Urothelium cell line (cell line): ENCODE measurements at places on chromosomes 1 and 21.

GRCh38 chr1:208841436-208841835 is 597.3 kb upstream of the PLXNA2 start:
- DNase-seq = no peak

- DNase-seq = no peak
Observed at GRCh38 chr1:205667909-205668643, 12.2 kb downstream of the SLC45A3 start.

- no peak for DNase-seq
Observed at GRCh38 chr1:65840683-65841082, 48.0 kb downstream of the PDE4B start.

DNA sequence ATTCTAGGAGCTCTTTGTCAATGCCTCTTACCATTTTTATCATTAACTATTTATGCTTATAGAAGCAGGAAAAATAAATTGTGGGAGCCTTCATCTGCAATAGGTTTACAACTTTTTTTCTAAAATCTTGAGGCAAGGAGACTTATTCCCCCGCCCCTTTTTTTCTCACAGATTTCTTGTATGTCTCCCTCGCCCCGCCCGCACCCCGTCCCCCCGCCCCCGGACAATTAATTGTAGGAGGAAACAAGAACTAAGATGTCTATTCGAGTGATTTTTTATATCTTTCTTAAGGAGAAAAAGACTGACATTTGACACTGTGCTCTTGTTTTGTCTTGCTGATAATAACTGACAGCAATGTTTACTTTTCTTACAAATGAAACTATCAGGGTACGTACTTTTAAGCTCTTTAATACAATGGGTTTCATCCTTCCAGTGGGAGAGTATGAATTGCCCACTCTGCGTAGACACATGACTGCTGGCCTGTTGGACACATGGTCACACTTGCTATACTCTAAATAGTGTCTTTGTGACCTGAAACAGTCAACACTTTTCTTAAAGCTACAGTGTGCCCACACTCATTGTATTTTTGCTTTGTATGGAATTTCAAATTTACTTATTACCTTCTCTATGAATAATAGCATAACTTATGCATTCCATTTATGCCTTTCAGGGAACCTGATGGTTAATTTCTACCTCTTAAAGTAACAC is 1.5 kb upstream of the IVNS1ABP start:
- no peak for DNase-seq

DNA sequence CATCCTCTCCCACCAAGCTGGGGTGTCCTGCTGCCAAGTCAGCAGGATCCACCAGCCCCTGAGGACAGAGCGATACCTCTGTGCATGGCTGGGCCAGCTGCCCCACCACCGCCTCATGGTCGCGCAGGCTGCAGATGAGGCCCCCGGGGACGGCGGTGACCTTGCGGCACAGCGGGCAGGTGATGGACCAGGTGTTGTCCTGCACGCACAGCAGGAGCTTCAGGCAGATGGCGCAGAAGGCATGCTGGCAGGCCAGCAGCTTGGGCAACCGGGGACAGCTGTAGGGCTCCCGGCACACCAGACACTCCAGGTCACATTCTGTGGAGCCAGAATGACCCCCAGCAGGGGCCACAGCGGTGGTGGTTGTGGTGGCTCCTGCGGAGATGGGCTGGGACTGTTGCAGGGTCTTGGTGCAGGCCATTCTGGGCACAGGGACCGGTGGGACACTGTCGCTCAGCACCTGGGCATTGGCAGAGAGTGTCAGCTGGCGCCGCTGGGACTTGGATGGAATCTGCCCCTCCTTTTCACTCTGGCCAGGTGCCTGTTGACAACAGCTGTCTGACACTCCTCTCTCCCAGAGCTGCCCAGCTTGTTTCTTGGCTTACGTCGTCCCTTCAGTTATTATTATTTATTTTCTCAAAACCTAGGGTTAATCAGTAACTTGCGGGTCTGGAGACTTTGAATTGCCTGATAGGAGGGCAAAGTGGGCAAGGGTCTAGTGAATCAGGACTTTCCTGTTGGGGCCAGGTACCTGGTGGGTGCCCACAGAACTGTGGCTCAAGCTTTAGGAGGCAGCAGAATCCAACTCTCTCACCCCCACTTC is at the start of gene RNF186:
Gene RNF186, minus strand, starts transcription at position 603 of the 823 bp plus-strand sequence. Its CDS starts 182 bp downstream, at position 421.
- DNase-seq = no peak

DNA sequence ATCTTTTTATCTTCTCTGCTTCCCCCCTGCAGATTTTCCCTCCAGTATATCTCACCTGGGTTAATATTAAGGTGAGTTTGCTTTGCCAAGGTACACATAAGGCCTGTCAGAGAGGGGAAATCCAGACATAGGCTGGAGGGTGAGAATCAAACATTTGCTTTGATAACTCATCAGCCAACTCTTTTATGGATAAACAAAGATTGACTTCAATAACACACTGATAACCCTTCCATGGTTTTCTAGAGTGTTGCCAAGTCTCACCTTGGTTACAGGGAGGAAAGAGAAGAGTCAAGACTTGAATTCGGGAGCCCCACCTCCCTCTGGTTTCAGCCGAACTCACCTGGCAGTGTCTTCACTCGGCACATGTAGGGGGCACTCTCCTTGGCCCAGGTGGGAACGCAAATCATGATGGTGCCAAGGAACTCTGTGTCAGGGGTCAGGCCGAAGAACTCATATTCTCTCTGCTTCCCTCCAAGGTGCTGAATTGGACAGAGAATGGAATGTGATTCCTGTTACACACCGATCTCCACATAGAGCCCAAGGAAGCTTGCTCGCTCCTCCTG is 15.1 kb downstream of the IL22RA1 start:
- no peak for DNase-seq

GRCh38 chr1:82840192-82840591 is 1039.5 kb downstream of the ADGRL2 start:
- no peak for DNase-seq

GRCh38 chr1:147480565-147480935 is 60.8 kb upstream of the BCL9 start:
- DNase-seq = no peak

- DNase-seq = no peak
Observed at GRCh38 chr1:240486611-240487010, 125.3 kb downstream of the GREM2 start.

- no peak for DNase-seq
Observed at GRCh38 chr1:19153169-19153568, 56.9 kb downstream of the UBR4 start.

- DNase-seq = no peak
Observed at GRCh38 chr1:9126511-9126910, 2.4 kb downstream of the GPR157 start.

GRCh38 chr21:45498646-45499000 is 43.6 kb downstream of the SLC19A1 start:
- no peak for DNase-seq

GRCh38 chr1:42136466-42136865 is 16.7 kb upstream of the GUCA2B start:
- no peak for DNase-seq

- peak; percentile 51 for DNase-seq
Observed at GRCh38 chr1:220803401-220804201, 16.9 kb downstream of the MTARC1 start.

DNA sequence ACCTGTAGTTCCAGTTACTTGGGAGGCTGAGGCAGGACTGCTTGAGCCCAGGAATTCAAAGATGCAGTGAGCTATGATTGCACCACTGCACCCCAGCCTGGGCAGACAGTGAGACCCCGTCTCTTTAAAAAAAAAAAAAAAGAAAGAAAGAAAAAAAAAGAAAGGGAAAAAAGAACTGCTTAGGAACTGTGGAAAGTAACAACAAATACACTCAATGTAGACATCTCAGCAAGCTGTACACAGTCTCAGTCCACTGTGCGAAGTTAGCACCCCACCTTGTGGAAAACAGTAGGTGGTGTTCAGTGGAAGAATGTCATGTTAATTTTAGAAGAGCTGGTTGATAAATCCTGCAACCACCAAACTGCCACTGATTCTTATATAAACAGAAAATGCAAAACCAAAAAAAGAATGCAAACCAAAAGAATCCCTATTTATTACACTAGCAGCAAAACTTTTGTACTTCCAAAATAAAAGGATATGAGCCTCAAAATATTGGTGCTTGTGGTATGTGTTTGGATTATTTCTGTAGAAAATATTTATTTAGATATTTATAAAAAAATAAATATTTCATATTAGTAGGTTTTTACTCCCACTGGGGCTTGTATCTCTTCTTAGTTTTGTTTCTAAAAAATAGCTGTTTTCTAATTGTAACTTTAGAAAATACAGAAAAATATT is 31.1 kb downstream of the ALG14 start:
- DNase-seq = peak; percentile 69

DNA sequence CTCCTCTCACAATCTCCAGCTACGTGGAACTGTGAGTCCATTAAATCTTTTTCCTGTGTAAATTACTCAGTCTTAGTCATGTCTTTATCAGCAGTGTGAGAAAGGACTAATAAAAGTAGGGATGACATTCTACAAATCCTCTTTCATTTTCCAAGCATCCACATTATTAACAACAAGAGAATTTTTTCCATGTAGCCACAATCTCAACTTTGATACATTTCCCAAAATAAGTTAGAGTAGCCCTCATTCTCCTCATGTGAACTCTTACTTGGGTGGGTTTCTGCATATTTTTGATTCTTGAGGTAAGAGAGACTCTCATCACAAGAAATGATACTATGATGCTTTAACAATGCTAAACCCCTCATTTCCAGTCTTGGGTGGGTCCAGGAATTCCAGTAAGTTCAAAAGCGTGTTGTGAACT is 52.8 kb downstream of the TNFSF18 start:
- no peak for DNase-seq

DNA sequence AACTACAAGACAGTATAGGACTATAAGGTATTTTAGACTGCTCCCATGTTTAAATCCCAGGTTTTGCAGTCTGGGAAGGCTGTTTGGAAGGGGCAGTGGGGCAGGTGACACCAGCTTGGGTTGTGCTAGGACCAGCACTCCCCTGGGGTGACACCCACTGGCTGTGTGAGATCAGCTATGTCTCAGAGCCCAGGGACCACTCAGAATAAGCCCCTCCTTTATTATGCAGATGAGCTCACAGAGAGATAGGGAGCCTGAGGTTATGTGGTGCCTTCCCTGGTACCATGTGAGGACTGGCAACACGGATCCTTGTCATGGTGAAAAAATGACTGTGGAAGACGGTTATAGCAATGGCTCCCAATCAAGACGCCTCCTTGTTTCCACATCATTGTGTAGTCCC is 71.0 kb downstream of the NENF start:
- DNase-seq = no peak

- DNase-seq = no peak
Observed at GRCh38 chr1:85195703-85196102, 5.1 kb downstream of the SYDE2 start.

GRCh38 chr1:145601593-145601992 is 6.2 kb upstream of the GPR89A start:
- no peak for DNase-seq

DNA sequence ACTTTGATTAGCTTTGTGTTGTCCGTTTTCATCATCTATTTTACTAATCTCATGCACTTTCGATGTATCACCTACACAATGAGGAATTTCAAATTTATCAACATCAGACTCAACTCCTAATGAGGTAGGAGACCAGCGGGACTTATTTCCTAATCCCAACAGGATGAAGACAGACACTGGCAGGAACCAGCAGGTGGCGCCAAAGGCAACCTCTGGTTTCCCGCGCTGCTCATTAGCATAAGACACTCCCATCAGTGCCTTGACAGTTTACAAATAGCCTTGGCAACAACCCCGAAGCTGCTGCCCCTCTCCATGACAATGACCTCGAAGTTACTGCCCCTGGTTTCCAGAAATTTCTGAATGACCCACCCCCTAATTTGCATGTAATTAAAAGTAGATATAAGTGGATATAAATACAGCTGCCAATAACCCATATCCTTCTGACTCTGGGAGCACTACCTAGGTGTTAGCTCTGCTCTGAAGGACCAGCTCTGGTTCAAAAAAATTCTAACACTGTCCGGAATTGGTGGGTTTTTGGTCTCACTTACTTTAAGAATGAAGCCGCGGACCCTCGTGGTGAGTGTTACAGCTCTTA is 974.8 kb downstream of the ADGRL2 start:
- DNase-seq = no peak

GRCh38 chr1:114097109-114097508 is 56.6 kb downstream of the SYT6 start:
- no peak for DNase-seq

DNA sequence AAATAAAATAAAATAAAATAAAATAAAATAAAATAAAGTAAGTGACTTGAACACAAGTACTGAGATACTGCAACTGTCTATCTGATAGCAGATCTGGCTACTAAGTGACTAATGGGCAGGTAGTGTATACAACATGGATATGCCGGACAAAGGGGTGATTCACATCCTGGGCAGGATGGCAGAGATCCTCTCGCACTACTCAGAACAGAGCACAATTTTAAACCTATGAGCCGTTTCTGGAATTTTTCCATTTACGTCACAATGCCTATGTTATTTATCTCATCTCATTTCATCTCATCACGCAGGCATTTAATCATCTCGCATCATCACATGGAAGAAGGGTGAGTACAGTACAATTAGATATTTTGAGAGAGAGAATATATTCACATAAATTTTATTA is 233.3 kb upstream of the COA6 start:
- peak; percentile 76 for DNase-seq

DNA sequence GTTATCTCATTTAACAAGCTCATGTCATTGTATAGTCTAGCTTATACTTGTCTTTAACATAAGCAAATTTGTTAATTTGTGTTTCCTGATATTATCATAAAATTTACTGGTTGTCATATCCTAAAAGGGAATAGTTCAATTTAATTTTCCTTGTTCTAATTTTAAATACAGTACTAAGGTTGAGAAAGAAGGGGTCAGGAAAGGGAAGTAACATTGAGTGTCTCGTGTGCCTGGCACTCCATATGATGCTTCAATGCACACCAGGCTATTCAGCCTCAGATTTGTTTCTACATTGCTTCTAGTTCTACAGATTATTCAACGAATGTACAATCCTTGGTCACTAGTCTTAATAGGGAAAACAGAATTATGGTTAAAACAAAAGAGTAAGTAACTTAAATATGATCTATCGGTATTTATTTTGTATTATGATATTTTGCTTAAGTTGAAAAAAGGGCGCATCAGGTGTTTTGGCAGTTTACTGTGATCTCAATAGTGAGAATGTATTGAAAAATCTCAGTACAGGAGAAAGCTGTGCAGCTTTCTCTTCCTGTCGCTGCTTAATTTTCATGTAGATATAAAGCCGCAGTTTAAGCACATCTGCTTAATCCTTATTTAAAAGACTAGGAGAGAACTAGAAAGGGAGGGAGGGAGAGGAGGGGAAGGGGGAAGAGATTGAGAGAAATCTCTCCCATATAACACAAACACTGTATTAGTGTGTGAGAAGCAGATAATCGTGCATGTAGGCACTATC is 13.0 kb downstream of the PTPRC start:
- DNase-seq = no peak

DNA sequence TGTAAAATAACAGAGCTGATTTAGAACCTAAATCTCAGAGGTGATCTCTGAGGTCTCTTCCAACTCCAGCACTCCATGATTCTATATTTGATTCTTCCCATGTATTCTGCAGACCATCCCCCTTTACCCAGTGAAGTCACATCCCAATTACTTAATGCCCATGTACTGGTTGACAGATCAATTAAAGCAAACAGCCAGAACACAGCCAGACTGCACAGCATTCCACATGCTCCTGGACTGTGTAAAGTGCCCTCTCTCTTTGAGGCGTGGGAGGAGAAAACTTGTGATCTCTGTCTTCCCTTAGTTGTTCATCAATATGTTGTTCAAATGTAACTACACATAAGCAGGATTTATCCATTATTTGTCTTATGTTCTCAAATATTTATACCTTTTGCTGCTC is 18.1 kb downstream of the NOS1AP start:
- no peak for DNase-seq
